H7 (cell line): ENCODE measurements at places on chromosomes 11 and 22.

- DNase-seq, result no peak
These were observed 25.1 kb downstream of the CD6 start for GRCh38 chr11:60996381-60997138.

DNA sequence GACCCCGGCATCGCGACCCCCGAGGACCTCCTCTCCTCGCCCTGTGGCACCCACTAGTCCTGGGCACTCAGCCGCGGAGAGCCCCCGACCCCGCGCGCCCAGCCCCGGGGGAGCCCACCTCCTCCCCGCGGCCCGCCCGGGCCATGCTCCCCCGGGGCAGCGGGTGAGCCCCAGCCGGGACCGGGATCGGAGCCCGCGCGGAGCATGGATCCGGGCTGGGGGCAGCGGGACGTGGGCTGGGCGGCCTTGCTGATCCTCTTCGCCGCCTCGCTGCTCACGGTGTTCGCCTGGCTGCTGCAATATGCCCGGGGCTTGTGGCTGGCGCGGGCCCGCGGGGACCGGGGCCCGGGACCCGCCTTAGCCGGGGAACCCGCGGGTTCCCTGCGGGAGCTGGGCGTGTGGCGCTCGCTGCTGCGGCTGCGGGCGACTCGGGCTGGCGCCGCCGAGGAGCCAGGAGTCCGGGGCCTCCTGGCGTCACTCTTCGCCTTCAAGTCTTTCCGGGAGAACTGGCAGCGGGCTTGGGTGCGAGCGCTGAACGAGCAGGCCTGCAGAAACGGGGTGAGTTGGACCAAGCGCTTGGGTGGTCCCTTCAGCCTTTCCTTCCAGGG is 498 bp downstream of the C2CD2L start:
- peak; percentile 81 for DNase-seq

GRCh38 chr11:121630041-121630440 is 177.3 kb upstream of the SORL1-AS1 start:
- DNase-seq, result no peak

DNA sequence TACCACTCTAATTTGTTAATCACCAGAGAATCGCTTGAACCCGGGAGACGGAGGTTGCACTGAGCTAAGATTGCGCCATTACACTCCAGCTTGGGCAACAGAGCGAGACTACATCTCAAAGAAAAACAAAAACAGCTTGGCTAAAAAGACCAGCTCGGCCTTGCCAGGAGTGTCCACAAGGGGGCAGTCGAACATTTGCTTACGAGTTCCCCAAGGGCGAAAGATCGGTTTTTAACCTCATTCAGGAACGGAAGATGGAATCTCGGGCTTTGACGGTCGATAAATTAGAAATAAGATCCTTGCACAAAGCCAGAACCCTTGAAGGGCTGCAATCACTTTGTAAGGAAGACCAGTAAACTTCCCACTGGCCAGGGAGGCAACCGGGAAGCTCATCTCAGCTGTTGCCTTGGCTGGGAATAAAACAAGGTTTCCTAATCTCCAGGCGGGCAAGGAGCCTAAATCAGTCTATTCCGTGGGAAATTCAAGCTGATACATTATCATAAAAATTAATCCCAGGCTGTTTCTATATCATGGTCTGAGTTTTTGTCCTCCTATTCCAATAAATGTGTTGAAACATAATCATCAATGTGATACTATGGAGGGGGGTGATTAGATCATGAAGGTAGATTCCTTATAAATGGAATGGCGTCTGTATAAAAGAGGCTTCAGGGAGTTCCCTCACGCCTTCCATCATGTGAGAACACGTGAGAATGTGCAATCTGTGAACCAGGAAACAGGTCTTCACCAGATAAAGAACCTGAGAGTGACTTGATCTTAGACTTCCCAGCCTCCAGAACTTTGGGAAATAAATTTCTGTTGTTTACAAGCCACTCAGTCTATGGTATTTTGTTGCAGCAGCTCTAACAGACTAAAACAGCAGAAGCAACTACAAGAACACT is 14.9 kb upstream of the SLC29A2 start:
- DNase-seq, result peak; percentile 72

- DNase-seq, result no peak
These were observed 112.1 kb downstream of the SLC1A2 start for GRCh38 chr11:35307221-35307621.

- no peak for DNase-seq
These were observed 9.5 kb upstream of the DGKZ start for GRCh38 chr11:46337626-46338345.

GRCh38 chr11:82315093-82315492 is 418.6 kb downstream of the FAM181B start:
- DNase-seq, result peak; percentile 40

DNA sequence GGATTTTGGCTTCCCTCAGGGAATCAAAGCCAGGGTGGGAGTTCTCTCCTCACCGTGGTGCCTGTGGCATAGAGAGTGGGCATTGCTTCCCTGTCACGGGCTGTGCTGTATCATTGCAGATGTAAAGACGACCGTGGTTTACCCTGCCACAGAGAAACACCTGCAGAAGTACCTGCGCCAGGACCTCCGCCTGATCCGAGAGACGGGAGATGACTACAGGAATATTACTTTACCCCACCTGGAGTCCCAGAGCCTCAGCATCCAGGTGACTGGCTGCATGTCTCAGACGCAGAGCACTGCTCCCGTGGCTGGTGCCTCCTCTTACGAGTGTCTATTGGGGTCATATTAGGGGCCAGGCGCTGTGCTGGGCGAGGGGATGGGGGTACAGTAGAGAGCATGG is 24.2 kb upstream of the ST3GAL4 start:
- DNase-seq, result no peak

- DNase-seq, result no peak
These were observed 245.2 kb downstream of the NTM start for GRCh38 chr11:131615611-131616010.

DNA sequence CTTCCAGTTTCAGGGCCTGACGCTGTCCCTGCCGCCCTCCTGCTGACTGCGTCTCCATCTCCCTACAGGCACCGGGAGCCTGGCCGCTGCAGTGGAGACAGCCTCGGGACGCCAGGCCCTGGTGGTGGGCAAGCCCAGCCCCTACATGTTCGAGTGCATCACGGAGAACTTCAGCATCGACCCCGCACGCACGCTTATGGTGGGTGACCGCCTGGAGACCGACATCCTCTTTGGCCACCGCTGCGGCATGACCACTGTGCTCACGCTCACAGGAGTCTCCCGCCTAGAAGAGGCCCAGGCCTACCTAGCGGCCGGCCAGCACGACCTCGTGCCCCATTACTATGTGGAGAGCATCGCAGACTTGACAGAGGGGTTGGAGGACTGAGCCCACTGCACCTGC is 7.0 kb downstream of the PDXP start:
- DNase-seq, result no peak

DNA sequence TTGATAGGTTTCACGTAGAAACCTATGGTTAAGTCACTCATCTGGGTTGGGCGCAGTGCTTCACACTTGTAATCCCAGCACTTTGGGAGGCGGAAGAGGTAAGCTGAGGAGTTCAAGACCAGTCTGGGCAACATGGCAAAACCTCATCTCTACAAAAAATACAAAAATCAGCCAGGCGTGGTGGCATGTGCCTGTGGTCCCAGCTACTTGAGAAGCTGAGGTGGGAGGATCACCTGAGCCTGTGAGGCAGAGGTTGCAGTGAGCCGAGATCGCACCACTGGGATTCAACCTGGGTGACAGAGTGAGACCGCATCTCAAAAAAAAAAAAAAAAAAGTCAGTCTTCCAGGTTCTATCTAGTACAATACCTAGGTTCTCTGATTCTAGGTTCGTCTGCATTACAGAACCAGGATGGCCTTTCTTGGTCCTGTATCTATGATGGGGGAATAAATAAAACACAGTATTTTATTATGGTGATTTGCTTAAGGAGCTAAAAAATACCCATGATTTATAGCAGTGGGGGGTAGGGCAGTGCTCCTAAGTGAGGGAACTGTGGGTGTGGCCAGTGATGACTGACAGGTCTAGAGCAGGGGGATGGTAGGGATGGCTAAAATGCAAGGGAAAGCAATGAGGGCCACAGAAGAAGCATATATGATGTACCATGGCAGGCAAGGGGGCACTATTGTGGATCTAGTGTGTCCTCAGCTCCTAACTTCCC is 65.5 kb upstream of the NUP160 start:
- DNase-seq, result no peak

GRCh38 chr22:36352803-36353507 is 34.8 kb downstream of the MYH9 start:
- no peak for DNase-seq

GRCh38 chr22:32444068-32444467 is 20.2 kb downstream of the BPIFC start:
- DNase-seq, result peak; percentile 41

- no peak for DNase-seq
These were observed at the start of gene CD3E for GRCh38 chr11:118304568-118305248. Gene CD3E (plus strand): TSS chr11:118304730. CDS start chr11:118304953, 223 bp downstream.

- no peak for DNase-seq
These were observed 15.7 kb downstream of the ZNF214 start for GRCh38 chr11:7004482-7004881.

GRCh38 chr11:76734456-76735420 is 48.4 kb upstream of the TSKU start:
- peak; percentile 49 for DNase-seq

GRCh38 chr11:19995145-19995544 is 165.1 kb downstream of the DBX1 start:
- no peak for DNase-seq

GRCh38 chr11:23555085-23555484 is 694.8 kb upstream of the CCDC179 start:
- no peak for DNase-seq

- no peak for DNase-seq
These were observed 606.1 kb downstream of the DLG2 start for GRCh38 chr11:85021058-85021457.

DNA sequence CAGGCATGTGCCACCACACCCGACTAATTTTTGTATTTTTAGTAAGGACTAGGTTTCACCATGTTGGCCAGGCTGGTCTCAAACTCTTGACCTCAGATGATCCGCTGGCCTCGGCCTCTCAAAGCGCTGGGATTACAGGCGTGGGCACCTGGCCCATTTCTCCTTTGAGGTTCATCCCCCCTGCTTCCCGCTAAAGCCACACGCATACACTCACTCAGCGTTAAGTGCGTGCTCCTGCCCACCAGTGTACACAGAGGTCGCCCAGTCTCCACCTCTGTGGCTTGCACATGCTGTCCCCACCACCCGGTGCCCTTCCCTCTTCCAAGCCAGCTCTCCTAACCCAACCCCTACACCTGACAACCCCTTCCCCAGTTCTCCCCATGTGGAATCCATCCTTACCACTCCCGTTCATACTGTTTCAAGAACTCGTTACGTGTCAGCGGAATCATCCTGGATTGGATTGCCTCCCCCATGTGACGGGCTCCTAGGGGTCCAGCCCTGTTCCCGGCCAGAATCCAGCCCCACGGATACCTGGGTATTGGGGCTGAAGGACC is 15.7 kb upstream of the CYTH4 start:
- no peak for DNase-seq

- DNase-seq, result no peak
These were observed 35.8 kb downstream of the GRAMD4 start for GRCh38 chr22:46655861-46656608.

- no peak for DNase-seq
These were observed 31.9 kb downstream of the COMMD9 start for GRCh38 chr11:36257351-36257750.

GRCh38 chr11:15216678-15217077 is 102.0 kb downstream of the INSC start:
- DNase-seq, result peak; percentile 79

DNA sequence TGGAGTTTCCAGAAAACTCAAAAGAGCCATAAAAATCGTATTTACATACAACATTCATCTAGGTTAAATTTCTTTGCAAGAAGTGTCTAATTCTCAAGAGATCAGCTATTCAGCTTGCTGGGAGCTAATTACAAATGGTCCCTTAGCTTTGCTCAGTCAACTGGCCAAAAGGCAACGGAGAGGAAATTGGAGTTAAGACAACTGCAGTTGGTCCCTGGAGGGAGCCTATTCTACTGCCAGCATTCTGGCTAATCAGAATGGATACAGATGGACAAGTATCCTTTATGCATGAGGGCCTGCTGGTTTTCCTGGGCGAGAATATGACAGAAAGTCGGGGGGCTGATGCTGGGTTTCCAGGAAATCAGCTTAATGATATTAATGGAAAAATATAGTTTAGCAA is 45.5 kb downstream of the KCNJ1 start:
- no peak for DNase-seq

DNA sequence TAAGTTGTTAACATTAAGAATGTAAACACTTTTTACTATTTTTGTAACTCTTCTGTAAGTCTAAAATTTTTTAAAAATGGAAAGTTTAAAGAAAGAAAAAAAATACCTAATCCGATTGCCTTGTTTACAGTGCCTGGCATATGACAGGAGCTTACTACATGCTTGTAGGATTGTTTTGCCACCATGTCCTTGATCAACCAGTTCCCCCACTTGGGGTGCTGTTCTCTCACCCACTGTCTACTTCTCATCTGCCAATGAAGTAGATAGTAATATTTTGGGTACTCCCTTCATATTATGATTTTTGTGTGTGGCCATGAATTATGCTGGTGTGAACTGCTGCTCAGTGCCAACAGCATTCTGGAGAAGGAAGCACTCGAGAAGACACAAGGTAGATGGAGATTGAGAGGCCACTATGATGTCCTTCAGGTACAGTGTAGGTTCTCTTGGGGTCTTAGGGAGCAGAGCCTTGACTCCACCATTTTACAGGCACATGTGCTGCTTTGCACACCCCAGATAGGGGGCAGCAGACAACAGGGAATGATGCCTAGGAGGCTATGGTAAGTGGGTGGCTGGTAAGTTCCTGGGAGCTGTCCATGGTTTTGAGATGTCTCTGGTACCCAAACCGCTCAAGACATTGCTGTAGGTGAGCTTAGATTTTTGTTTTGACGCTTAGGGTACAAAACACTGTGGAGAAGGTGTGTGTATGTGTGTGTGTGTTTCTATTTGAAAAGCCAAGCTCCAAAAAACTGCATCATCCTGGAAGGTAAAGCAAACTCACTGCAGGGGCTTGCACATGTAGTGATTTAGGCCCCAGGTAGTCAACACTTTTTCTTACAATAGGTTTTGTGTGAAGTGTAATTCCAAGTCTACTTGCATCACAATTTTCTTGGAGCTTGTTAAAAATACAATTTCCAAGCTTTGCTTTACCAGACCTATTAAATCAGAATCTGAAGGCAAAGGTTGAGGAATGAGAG is 494.5 kb upstream of the LARGE1 start:
- DNase-seq, result peak; percentile 58

GRCh38 chr11:115766561-115766960 is 262.3 kb upstream of the CADM1 start:
- no peak for DNase-seq

DNA sequence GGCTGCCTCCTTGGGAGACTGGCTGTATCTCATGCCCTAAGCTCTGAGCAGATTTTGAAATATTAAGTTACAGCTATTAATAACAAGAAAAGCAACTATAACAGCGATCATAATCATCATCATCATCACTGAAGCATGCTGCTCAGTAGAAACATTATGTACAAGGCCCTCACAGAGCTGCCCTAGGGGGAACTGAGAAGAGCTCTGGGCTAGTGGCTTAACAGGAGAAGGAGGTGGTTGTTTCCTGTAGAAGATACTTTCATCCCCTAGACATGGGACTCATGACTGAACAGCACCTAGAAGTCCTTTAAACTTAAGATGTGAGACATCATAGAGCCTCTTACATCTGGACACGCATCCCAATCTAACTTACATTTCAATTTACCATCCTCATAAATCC is 332.8 kb upstream of the PLET1 start:
- no peak for DNase-seq

- DNase-seq, result peak; percentile 75
These were observed 2.2 kb downstream of the PHLDB1 start for GRCh38 chr11:118609380-118610224.
